SK-N-SH treated with all-trans-retinoic acid at 6 μM for 48 hours (cell line): ENCODE measurements at places on chromosomes 6 and 20.

DNA sequence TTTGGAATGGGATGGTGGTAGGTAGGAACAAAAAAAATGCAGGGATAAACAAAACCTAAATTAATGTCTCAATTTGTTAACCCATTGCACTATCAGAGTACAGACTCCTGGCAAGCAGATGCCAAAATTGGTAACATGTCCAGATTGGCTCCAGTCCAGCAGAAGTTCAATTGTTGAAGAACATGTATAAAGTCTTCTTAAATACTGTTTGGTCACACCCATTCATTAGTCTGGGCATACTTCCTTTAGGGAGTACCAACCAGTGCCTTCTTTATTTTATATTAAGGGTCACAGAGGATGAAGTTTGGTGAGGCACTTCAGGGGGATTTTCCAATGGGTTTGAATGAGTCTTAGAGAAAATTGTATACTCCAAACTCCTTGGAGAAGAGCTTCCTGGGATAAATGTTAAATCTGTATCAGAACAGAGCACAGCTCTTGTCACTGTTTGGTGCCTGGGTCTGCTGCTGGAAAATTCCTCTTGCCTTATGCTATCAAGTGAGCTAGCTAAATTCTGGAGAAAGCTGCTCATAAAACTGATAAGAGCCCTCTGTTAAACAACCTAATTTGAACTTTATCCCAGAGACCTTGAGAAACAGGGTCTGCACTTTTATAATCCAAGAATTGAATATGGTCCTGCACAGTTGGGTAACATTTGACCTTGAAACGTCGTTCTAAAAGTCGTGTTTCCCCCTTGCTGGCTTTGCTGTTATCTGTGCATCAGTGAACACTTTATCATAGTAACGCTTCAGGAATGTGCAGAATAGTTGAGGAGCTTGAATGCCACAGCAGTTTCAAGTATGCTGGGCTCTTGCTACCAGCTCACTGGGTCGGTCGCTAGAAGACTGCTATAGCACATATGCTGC is 334.1 kb upstream of the CITED2 start:
- ATAC-seq, result peak; percentile 98

- ATAC-seq, result peak; percentile 18; the same call in 1 of the 3 replicates
These were observed 117.5 kb downstream of the SOX4 start for GRCh38 chr6:21710908-21711627.

DNA sequence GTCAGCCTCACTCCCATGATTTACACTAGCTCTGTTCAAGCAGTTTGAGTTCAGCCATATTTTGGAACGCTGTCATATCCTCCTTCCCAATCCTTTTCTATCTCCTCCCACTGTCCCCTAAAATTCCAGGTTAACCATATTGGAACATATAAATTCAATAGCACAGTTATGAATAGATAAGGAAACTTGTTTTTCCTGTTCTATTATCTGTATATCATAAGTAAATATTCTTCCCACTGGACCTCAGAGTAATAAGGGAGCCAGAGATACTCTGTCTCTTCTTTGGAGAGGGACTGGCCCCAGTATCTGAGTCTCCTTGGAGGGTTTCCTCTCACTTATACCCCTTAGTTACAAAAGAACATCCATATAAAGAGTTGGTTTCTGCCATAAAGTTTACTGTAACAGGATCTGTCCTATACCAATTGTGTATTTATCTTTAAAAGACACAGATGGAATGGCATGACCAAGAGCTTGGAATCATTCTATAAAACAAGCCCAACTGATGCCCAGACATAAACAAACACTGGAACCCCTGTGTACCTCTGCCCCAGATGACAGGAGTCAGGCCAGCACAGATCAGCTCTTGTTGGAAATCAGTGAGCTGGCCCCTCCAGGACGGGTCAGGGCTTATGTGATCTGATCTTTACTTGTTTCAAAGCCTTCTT is 67.1 kb downstream of the EPB41L2 start:
- no peak for ATAC-seq

DNA sequence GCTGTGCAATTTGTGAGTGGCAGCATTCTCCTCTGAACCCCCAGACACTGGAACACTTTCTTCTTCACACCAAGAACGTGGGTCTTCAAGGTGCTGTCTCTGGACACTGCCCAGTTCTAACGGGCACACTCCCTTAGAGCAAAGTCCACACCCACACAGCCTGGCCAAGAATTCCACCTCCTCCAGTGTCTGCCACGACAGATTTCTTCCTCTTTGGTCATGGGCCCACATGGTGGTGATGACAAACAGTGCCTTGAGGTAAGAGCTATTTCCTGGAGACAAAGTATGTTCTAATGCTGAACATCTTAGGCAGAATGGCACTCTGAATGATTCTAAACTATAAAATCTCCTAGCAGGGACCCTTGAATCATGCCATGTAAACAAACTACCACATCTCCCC is 25.5 kb upstream of the SSTR4 start:
- ATAC-seq, result no peak

DNA sequence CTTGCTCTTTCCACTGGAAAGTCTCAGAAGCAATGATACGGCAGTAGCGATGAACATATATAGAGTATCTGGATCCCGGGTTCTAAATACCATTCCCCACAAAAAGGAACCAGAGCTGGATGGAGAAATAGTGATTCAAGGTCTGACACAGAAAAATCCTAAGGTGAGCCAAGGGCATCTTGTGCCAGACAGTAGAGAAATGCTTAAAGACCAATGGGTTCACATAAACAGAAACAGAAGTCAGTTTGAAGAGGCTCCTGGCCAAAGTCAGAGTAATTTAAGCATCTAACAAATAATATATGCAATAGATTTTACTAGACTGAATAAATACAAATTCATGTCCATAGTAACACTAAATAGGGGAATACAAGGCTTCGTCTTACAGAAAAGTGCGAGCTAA is 54.7 kb downstream of the RGS17 start:
- no peak for ATAC-seq

DNA sequence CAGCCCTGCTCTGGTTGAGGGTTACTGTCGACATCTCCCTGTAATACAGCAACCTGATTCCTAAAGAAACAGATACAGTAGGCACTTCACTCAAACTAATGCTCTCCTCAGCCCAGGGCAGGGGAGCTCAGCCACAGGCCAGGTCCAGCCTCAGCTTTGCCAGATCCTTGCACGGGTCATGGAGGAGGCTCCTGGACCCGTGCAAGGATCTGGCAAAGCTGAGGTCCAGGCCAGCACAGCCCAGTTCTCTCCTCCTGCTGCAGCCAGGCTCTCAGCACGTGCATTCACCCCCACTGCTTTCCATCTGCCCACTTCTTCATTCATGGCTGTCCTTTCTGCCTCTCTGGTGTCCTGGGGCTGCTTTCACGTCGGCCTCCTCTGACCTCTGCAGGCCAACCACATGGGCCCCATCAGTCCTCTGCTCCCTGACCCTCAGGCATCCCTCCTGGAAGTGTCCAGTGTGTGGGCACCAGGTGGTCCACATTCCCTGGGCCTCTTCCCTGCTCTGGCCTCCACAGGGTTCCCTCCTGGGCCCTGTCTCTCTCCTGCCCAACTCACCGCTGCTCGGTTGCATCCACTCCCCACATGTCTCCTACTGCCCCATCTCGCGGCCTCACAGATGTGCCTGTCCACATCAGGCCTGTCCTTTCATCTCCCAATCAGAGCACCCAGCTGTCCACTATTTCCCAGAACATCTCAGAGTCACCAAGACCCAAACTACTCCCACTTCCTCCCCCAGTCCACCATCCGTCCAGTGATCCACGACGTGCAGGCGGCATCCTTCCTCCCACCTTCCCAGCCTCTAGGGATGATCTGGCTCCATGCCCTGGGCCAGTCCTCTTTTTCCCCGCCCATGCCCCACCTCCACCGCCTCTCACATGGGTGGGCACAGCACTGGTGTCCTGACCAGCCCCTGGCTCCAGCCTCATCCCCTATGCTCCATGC is 11.8 kb upstream of the CD93 start:
- no peak for ATAC-seq

DNA sequence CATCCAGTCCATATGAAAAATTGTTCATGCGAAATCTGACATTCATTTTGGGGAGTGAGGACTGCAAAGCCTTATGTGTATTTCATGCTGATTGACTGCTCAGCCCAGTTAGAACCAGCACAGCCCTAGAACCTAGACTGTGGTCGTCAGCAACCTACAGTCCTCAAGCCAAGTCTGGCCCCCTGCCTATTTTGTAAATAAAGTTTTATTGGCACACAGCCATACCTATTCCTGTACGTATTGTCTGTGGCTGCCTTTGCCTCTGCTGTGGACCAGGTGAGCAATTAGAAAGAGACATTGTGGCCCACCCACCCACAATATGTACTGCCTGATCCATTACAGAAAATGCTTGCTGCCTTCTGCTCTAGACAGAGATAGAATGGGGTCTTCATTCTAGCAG is 391.0 kb downstream of the TAF4 start:
- no peak for ATAC-seq

DNA sequence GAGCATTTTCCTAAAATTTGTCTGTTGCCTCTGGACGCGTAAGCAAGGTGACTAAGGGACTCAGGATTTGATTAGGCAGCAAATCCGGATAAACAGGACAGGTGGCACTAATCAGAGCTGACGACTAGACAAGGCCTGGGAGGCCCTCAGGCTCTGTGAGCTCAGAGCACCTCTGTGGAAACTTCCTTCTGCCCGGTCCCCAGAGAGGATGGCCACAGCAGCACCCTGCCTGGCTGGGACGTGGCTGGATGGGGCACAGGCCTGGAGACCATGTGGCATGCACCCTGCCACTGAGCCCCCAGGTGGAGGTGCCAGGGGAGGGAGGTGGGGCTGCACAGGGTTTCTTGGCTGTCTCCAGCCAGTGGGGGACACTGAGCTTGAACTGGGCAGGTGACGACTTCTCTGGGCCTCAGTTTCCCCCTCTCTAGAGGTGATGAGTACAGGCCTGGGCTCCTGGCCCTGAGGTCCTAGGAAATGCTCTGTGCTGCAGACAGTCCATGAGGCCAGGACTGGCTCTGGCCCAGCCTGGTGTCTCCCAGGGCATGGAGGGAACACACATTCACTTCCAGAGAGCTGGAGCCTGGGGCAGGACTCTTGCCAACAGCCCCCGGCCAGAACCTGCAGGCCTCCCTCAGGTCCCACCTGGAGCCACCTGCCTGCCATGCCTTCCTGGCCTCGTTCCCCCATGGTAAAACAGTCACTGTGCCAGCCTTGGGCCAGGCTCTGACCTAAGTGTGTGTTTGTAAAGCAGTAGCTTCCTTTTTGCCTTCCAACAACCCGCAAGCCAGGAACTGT is 39.6 kb upstream of the STX16 start:
- ATAC-seq, result peak; percentile 41

- peak; percentile 82 for ATAC-seq
These were observed 32.7 kb downstream of the PLN start for GRCh38 chr6:118580585-118581419.

GRCh38 chr6:9225441-9225871 is 790.1 kb upstream of the SLC35B3 start:
- no peak for ATAC-seq

DNA sequence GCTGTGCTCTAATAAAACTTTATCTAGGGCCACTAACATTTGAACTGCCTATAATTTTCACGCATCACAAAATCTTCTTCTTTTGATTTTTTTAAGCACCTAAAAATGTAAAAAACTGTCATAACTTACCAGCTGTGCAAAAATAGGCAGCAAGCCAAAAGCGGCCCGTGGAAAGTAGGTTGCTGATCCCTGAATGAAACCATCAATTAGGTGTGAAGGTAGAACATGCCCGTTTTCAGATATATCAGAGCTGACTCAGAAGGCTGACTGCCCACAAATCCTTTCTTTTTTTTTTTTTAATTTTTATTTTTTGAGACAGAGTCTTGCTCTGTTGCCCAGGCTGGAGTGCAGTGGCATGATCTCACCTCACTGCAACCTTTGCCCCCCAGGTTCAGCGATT is 4.9 kb upstream of the IPCEF1 start:
- ATAC-seq, result no peak

DNA sequence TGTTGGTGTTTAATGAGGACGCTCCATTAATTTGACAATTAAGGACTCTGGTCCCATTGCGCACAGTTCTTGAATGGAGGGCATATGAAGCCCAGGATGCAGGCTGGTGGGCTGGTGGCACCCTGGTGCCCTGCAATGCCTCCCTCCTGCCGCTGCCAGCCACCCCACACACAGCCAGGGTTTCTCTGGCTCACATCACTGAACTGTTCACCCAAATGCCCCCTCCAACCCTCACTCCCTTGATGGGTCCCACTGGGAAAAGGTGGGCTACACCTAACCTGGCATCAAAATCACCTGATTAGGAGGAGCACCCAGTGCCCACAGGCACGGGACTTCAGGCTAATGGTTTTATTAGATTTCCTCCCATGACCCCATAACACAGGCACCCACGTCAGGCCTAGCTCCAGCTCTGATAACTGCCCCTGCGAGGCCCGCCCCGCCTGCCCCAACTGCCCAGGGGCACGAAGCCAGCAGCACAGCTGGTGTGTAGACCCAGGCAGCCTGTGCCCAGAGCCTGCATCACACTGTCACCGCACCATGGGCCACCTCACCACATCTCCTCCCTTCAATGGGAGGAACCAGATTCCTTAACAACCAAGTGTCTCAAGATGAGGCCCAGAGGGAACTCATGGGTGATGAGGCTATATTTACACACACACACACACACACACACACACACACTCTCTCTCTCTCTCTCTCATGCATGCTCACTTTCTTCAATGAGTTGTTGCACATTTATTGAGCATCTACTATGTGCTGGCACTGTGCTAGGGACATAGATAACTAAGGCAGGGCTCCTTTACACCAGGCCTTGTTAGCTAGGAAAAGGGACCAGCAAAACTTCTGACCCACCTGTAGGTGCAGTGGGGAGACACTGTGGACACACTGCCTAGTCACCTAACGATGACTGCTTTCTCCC is 107.3 kb downstream of the NOL4L start:
- ATAC-seq, result no peak

DNA sequence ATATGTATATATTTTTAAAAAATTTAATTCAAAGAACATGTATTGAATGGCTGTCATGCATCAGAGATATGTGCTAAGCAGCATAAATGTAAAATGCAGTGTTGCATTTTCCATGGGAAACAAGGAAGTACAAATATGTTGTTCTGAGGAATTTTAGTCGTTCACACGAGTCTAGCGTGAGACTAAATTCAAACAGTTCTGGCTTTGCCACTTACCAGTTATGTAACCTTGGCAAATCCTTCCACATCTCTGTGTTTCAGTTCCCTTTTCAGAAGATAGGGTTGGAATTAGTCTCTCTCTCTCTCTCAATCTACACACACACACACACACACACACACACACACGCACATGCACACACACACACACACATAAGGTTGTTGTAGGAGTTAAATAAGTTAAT is 305.4 kb downstream of the UTRN start:
- no peak for ATAC-seq

DNA sequence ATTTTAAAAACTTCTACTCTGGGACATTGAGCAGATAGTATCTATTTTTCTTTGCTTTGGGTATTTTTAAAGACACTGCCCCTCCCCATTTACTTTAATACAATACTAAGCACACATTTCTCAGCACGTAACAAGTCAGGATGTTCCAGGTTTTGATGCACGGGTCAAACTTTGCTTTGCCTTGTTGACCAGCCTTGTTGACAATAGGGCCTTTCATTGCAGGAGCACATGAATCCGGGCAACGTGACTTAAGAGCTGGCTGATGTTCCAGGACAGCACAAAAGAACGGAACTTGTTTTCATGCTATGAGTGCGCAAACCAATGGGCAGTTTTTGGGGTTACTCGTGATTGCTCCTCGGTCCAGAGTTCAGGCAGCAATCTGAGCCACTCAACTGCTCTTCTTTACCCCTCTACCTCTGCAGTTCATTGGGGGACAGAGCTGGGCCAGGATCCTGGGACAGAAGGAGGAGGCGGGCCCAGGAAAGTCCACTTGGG is 78.6 kb upstream of the SLC22A16 start:
- ATAC-seq, result no peak

GRCh38 chr6:68695403-68695802 is 60.3 kb downstream of the ADGRB3 start:
- no peak for ATAC-seq

GRCh38 chr20:19275630-19276071 is 63.2 kb downstream of the SLC24A3 start:
- no peak for ATAC-seq
